Thyroid gland (tissue), 4 donors: ENCODE measurements at places on chromosomes 12 and 14. TPM values are rescaled to one million over a fixed set of nuclear protein-coding genes. Genes with fewer than 3 reads are reported as not detected.
A peak's percentile ranks its signal among the peaks of the same experiment; 100 is the strongest.

DNA sequence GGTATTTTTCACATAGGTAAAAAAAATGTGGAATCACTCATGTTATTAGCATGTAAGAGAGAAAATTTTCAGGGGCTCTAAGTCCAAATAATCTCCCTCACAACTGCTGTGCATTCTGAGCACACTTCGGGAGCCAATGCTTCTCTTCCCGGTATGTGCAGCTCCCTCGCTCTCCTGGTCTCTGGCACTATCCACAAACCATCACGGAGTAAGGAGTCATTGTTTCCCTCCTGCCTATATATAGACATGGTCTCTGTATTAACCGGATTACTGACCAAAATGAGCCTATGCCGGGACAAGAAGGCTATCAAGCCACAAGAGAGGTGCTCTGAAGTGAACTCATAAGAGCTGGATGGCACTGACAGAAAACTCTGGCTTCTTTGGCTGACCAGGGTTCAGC, 13.4 kb downstream of the HECTD4 start:
- H3K4me3 ChIP-seq, result no peak overlapping the region
- DNase-seq, result no peak
- peaks cover 8% of the 10 kb centered on the region for H3K4me1 ChIP-seq
- no peak overlapping the region for H3K27ac ChIP-seq
- H3K36me3 ChIP-seq, result no peaks in the 10 kb centered on the region

DNA sequence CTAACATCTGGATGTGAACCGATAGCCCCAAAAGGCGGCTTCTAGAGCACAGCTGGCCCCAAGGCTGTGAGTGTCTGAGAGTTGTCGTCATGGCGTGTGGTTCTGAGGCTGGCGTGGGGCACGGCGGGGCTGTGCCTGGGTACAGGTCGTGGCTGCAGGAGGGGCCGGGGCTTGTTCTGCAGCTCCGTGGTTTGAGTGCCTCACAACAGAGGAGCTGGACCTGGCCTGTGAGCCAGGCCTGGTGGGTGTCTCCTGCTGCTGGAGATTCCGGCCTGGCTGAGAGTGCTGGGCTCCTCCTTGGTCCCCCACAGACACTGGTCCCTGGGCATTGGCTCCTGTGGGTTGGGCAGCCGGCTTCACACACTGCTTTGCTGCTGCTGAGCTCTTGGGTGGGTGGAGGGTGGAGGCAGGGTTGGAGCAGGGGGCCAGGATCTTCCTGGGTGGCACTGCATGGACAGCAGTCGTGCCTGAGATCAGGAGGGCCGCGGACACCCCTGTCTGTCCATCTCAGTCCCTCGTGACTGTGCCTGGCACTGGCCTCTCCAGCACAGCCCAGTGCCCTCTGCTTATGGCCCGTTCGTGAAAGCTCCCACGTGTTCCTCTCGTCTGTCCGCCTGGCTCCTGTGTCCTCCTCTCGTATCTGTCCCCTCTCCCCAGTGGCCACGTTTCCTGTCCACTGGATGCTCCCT, 31.8 kb upstream of the TEX22 start:
- H3K4me1 ChIP-seq, result no peaks in the 10 kb centered on the region
- no peaks in the 10 kb centered on the region for H3K27me3 ChIP-seq
- H3K4me3 ChIP-seq, result no peak overlapping the region
- H3K27ac ChIP-seq, result no peak overlapping the region
- H3K36me3 ChIP-seq, result no peaks in the 10 kb centered on the region

CBLN3 gene
- 2.8 TPM for total RNA-seq

PPM1H gene
- total RNA-seq, result 3.9 TPM

DNA sequence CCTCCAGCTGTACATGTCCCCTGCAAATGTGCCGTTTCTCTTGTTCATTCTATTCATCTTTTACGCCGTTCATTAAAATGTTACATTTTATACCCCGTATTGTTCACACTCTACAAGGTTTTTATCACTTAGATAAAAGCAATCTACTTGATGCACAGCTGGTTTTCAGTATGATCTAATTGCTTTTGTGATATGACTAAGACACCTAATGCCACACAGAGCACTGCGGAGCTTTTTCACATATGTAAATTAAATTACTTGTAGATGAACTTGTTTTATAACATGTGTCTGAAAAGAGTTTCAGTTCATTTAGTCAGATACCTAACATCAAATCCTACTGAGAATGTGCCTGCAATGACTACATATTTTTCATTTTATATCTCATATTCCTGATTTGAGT, 40.9 kb upstream of the RERGL start:
- DNase-seq, result no peak
- H3K27ac ChIP-seq, result no peak overlapping the region
- H3K4me3 ChIP-seq, result no peak overlapping the region
- no peaks in the 10 kb centered on the region for H3K36me3 ChIP-seq
- no peaks in the 10 kb centered on the region for H3K27me3 ChIP-seq
- H3K4me1 ChIP-seq, result no peaks in the 10 kb centered on the region

- no peak overlapping the region for H3K4me3 ChIP-seq
- peaks cover 10% of the 10 kb centered on the region for H3K36me3 ChIP-seq
- peaks cover 76% of the 10 kb centered on the region for H3K4me1 ChIP-seq
- no peak for DNase-seq
- H3K27me3 ChIP-seq, result no peaks in the 10 kb centered on the region
Observed at GRCh38 chr12:6233121-6233971, 33.1 kb downstream of the CD9 start.

DNA sequence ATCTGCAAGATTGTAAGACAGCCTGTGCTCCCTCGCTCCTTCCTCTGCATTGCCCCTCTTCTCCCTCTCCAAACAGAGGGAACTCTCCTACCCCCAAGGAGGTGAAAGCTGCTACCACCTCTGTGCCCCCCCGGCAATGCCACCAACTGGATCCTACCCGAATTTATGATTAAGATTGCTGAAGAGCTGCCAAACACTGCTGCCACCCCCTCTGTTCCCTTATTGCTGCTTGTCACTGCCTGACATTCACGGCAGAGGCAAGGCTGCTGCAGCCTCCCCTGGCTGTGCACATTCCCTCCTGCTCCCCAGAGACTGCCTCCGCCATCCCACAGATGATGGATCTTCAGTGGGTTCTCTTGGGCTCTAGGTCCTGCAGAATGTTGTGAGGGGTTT, 37.4 kb downstream of the DAD1 start:
- H3K36me3 ChIP-seq, result no peaks in the 10 kb centered on the region
- no peaks in the 10 kb centered on the region for H3K27me3 ChIP-seq
- no peak overlapping the region for H3K4me3 ChIP-seq
- no peaks in the 10 kb centered on the region for H3K4me1 ChIP-seq

GRCh38 chr14:102554821-102555819, 37.3 kb upstream of the RCOR1 start:
- DNase-seq, result peak; percentile 42
- no peaks in the 10 kb centered on the region for H3K36me3 ChIP-seq
- peak overlapping the region; percentile 70 for H3K4me3 ChIP-seq

DNA sequence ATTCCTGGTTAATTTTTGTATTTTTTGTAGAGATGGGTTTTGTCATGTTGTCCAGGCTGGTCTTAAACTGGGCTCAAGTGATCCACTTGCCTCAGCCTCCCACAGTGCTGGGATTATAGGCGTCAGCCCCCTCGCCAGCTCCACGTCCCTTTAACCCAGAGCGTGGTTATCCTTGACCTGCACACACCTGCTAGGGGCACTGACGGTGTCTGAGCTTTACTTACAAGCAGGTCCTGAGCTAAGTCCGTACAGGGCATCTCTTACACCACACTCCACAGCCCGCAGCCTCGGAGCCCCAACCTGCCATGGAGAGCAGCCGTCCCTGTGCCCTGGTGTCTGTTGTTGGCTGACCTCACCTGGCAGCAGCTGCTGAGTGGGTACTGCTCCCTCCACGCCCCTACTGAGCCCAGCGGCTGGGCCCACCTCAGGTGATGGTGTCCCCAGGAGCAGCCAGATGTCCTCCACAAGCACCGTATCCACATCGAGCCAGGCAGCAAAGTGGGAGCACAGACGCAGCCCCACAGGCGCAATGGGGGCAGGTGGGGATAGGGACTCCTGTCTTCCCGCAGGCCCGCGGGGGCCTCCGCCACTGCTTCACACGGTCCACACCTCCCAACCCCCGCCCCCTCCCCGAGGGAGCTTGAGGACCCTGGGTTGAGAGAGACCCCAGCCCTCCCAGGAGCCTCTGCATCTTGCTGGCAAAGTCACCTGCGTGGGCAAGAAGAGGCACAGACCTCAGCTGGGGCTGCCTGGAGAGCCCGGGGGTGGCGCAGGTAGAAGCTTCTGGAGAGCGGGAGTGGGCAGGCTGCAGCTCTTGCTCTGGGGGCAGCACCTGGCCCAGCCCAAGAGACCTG, 325.4 kb upstream of the SFSWAP start:
- H3K4me3 ChIP-seq, result no peak overlapping the region
- H3K27me3 ChIP-seq, result no peaks in the 10 kb centered on the region
- DNase-seq, result no peak
- no peaks in the 10 kb centered on the region for H3K36me3 ChIP-seq

DNA sequence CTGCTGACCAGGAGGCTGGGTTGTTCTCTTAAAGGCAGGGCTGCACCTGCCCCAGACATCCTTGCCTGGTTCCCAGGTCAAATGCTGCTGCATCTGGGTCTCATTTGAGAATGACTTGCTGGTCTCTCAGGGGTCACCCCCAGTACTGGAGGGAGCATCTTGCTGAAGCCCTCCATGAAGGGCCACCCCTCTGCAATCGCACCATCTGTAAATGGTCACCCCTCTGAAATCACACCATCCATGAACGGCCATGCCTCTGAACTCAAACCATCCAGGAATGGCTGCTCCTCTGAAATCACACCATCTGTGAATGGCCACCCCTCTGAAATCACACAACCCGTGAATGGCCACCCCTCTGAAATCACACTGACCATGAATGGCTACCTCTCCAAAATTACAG, 7.3 kb upstream of the SERPINA6 start:
- no peaks in the 10 kb centered on the region for H3K27me3 ChIP-seq
- no peak for DNase-seq
- no peaks in the 10 kb centered on the region for H3K4me1 ChIP-seq
- H3K36me3 ChIP-seq, result no peaks in the 10 kb centered on the region
- no peak overlapping the region for H3K4me3 ChIP-seq

RNASE4 gene
- 50.5 TPM for total RNA-seq

DNA sequence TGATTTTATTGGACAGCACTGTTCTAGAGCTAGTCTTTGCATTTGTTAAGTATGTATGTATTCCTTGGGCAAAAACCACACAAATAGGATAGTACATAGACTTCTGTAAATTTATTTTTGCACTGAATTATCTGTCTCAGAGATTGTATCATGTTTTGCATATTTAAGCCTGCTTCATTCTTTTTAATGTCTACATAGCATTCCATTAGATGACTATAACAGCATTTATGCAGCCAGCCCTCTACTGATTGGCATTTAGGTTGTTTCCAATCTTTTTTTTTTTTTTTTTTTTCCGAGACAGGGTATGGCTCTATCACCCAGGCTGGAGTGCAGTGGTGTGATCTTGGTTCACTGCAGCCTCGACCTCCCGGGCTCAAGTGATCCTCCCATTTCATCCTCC, 34.5 kb downstream of the SYNDIG1L start:
- H3K4me1 ChIP-seq, result no peaks in the 10 kb centered on the region
- H3K27ac ChIP-seq, result no peak overlapping the region
- DNase-seq, result no peak
- H3K4me3 ChIP-seq, result no peak overlapping the region

DNA sequence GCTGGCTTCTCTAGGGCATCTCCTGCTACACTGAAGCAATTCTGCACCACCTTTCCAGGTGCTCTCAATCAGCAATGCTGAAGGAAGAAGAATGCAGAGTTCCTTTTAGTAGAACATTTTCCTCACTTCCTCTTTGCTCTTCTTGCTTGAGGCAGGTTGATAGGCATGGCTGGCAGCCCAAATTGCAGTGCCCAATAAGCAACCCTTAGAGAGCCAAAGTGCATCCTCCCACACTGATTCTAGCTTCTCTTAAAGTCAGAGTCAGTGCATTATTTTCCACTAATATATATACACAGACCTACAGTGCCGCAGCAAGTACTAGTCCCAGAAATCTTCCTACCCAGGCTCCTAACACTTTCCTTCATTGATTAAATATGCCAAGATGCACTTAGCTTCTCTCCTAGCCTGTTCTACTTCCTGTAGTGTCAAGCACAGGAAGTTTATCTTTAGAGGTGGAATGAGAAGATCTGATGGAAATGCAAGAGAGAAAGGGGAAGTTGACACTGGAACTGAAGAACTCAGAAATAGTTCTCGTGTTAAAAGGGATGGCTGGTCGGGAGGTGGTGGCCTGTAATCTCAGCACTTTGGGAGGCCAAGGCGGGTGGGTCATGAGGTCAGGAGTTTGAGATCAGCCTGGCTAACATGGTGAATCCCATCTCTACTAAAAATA, 132.7 kb downstream of the SSPN start:
- H3K4me1 ChIP-seq, result no peaks in the 10 kb centered on the region
- H3K36me3 ChIP-seq, result no peaks in the 10 kb centered on the region
- no peak overlapping the region for H3K27ac ChIP-seq
- H3K4me3 ChIP-seq, result no peak overlapping the region
- DNase-seq, result no peak

GRCh38 chr12:83866477-83866876, 1046.1 kb downstream of the SLC6A15 start:
- H3K27ac ChIP-seq, result no peak overlapping the region
- no peaks in the 10 kb centered on the region for H3K27me3 ChIP-seq
- H3K36me3 ChIP-seq, result no peaks in the 10 kb centered on the region
- H3K4me1 ChIP-seq, result no peaks in the 10 kb centered on the region

- no peaks in the 10 kb centered on the region for H3K27me3 ChIP-seq
- no peak for DNase-seq
- H3K4me1 ChIP-seq, result no peaks in the 10 kb centered on the region
Observed at GRCh38 chr12:110599334-110599733, 14.6 kb upstream of the TCTN1 start.

- no peak overlapping the region for H3K4me3 ChIP-seq
- H3K36me3 ChIP-seq, result peaks cover 11% of the 10 kb centered on the region
- H3K27ac ChIP-seq, result no peak overlapping the region
- H3K4me1 ChIP-seq, result no peaks in the 10 kb centered on the region
- DNase-seq, result no peak
Observed at GRCh38 chr12:113860950-113861349, 105.2 kb downstream of the RBM19 start.
